ENCODE measurements at places on chromosomes 6 and 20. TPM values are rescaled to one million over a fixed set of nuclear protein-coding genes. Genes with fewer than 3 reads are reported as not detected.

GRCh38 chr6:152356016-152356415 is 281.1 kb downstream of the SYNE1 start:
- no peak for DNase-seq

DNA sequence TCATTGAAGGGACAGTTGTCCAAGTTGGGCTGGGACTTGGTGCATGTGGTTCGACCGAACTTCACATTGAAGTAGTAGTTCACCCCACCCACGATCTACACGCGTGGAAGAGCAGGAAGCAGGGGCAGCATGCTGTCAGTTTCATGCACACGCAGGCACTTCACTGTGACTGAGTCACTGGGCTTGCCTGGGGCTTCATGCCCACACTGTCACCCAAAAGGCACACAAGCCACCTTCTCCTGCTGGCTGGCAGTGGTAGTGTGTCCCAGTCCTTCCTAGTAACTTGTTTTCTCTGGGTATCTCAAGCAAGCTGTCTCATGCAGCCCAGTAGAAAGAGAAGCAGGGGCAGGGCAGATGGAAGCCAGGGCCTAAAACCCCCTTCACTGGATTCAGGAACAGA is 2.0 kb downstream of the CST5 start:
- no peak for DNase-seq

DNA sequence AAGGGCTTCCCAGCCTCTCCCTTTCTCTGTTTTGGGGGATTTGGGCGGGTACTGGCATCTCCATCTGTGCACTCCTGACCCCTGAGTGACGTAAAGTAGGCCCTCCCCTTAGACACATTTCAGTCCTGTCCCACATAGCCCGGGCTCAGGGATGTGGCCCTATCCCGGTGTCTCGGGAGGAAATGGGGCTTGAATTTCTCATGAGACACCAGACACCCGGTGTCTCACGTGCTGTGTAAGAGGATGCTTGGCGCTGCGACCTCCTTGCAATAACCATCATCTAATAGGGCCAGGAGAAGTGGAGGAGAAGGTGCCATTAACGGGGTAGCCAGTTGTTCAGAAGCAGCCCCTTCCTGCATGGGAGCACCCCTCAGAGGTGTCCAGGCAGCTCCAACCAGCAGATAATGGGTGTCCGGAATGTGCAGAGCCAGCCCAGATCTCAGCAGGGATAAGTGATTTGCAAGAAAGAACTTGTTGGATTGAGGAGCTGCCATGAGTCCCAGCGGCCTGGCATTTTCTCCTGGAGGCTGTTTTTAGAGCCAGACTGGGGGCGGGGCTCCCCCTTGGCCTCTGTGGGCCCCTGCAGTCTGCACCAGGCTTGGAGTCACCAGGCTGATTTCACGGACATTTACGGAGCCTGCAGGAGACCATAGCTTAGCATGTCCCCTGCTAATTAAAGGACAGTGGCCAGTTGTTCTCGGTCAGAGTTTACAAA is 372.0 kb downstream of the PREX1 start:
- peak; percentile 8 for DNase-seq

GRCh38 chr6:44060612-44061374 is 66.5 kb downstream of the MRPL14 start:
- no peak for DNase-seq

Gene DEK
- 82.0 TPM for polyA plus RNA-seq

Gene VARS1
- 34.4 TPM for polyA plus RNA-seq

Gene PPP1R14C
- 0.08 TPM for polyA plus RNA-seq

Gene SLC22A2
- 0.05 TPM for polyA plus RNA-seq

Data from urinary bladder (tissue), 4 donors.